Muscle of leg (tissue), 16 donors: ENCODE measurements at places on chromosomes 1 and 21. TPM values are rescaled to one million over a fixed set of nuclear protein-coding genes. Genes with fewer than 3 reads are reported as not detected.

CFHR3 gene
- polyA plus RNA-seq, result 2.0 TPM

ANKRD45 gene
- polyA plus RNA-seq, result 0.65 TPM

NLRP3 gene
- polyA plus RNA-seq, result 1.6 TPM

KIRREL1 gene
- polyA plus RNA-seq, result 21.6 TPM

DOP1B gene
- polyA plus RNA-seq, result 6.3 TPM

HAO2 gene
- polyA plus RNA-seq, result not detected

CHAF1B gene
- 4.7 TPM for polyA plus RNA-seq
